ENCODE measurements at places on chromosomes 7 and 10.

GRCh38 chr7:11127988-11128387 is 154.3 kb downstream of the PHF14 start:
- peaks cover 4% of the 10 kb centered on the region for H3K36me3 ChIP-seq
- DNase-seq = no peak
- H3K4me1 ChIP-seq = no peaks in the 10 kb centered on the region
- H3K4me3 ChIP-seq = no peak overlapping the region
- no peaks in the 10 kb centered on the region for H3K27me3 ChIP-seq
- no peak overlapping the region for H3K27ac ChIP-seq

DNA sequence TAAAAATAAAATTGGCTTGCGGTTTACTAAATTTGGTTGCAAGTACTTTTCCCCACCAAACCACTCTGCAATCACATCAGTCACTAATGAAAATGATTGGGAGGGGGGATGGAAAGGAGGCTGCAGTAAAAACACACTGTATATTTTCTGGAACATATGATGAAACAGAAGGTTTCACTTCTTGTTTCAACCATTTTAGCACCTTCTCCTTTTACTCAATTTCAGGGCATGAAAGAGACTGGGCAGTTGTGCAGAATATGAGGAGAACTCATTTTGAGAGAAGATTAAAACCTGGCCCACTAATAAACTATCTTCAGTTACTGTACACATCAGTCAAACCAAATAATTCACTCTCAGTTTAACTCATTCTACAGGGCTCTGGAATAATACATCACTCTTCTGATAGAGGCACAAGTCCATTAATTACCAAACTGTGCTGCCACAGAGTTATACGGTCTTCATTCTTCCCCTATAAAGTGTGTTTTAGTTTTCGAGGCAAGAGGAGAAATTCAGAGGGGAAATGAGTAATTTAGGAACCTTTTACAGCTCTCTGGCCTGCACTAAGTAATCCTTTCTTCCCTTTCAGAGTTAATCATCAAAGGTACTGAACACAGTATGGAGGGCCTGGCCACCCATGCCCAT is 25.5 kb downstream of the JAZF1 start:
- no peaks in the 10 kb centered on the region for H3K27me3 ChIP-seq
- H3K27ac ChIP-seq = no peak overlapping the region
- DNase-seq = no peak
- H3K4me1 ChIP-seq = no peaks in the 10 kb centered on the region

- DNase-seq = no peak
- no peak overlapping the region for H3K4me3 ChIP-seq
- no peaks in the 10 kb centered on the region for H3K27me3 ChIP-seq
- no peaks in the 10 kb centered on the region for H3K4me1 ChIP-seq
- H3K27ac ChIP-seq = no peak overlapping the region
Measured at GRCh38 chr7:155178096-155178495, 108.0 kb downstream of the HTR5A start.

DNA sequence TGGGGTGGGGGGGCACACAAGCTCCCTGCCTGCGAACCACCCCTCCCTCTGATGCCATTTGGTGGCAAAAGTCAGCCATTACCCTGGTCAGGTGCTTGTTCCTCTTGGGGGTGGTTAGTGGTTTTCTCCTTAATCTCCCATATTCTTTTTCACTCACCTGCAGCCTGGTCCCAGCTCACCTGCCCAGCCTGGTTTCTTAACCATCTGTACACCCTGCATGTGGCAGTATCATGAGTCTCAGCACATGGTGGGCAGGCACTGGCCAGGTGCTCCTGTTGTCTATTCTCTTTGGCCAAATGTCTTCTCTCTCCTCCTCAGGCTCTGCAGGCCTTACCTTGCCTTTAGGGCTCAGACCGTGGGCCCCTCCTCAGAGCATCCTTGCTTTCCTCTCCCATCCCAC is 30.5 kb downstream of the OGDH start:
- H3K4me1 ChIP-seq = peaks cover 23% of the 10 kb centered on the region
- no peak overlapping the region for H3K4me3 ChIP-seq
- H3K27ac ChIP-seq = no peak overlapping the region
- H3K36me3 ChIP-seq = 0 out of 2 replicates have a peak, but pooled peaks cover 9% of the 10 kb centered on the region

GRCh38 chr7:37920849-37921805 is 687 bp downstream of the EPDR1 start:
- H3K27ac ChIP-seq = peak overlapping the region; percentile 89
- peaks cover 8% of the 10 kb centered on the region for H3K27me3 ChIP-seq
- DNase-seq = peak; percentile 76
- peaks cover 27% of the 10 kb centered on the region for H3K4me1 ChIP-seq
- peaks cover 27% of the 10 kb centered on the region for H3K36me3 ChIP-seq
- peak overlapping the region; percentile 79 for H3K4me3 ChIP-seq

DNA sequence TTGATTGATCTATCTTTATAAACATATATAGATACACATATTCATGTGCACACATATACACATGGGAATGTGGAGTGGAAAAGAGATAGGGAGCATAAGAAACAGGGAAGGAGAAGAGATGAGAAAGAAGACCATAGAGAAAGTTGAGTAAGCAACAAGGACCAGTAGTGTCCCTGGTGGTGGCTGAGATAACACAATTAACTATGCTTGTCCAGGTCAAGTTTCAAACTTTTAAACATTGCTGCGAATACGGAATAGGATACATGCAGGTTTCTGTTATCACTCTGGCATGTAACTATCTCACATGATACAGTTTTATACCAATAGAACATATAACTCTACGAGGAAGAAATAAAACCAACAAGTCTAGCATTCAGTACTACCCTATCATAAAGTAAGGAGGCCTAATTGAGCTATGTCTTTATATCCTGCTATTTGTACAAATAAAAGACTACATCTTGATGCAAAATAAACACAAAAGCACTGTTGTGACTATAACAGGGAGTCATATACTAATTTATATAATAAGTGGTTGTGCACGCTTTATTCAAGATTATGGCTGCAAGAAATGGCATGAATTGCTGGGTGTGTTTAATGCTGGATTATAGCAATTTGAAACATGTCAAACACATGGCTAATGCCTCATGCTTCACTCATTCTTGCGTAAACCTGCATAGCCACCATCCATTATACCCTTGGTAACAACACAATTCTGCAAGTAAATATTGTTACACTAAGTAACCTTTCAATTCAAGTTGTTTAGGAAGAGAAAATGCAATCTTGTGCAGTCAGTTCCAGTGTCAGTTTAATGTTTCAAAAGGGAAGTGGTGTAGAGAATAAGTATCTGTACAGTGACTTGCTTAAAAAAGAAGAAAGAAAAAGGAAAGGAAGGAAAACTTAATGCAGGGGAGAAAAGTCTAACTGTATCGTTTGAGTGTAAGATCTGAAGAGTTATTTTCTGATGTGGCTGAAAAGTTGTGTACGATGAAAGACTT is 8.2 kb downstream of the FOXP2 start:
- no peak for DNase-seq
- no peak overlapping the region for H3K4me3 ChIP-seq
- H3K4me1 ChIP-seq = no peaks in the 10 kb centered on the region
- H3K36me3 ChIP-seq = no peaks in the 10 kb centered on the region
- H3K27me3 ChIP-seq = peaks cover 6% of the 10 kb centered on the region

- H3K4me3 ChIP-seq = no peak overlapping the region
- no peaks in the 10 kb centered on the region for H3K27me3 ChIP-seq
- no peaks in the 10 kb centered on the region for H3K36me3 ChIP-seq
- H3K4me1 ChIP-seq = no peaks in the 10 kb centered on the region
- H3K27ac ChIP-seq = no peak overlapping the region
Measured at GRCh38 chr10:97943294-97943693, 87.1 kb downstream of the CRTAC1 start.

- H3K4me1 ChIP-seq = peaks cover 27% of the 10 kb centered on the region
- H3K4me3 ChIP-seq = no peak overlapping the region
- H3K27ac ChIP-seq = no peak overlapping the region
- H3K27me3 ChIP-seq = no peaks in the 10 kb centered on the region
Measured at GRCh38 chr7:24717247-24717622, 40.0 kb downstream of the GSDME start.

- no peaks in the 10 kb centered on the region for H3K27me3 ChIP-seq
- peaks cover 26% of the 10 kb centered on the region for H3K4me1 ChIP-seq
- peak; percentile 8 for DNase-seq
- peak overlapping the region; percentile 51 for H3K4me3 ChIP-seq
Measured at GRCh38 chr7:75915416-75916156, 631 bp downstream of the POR start.

DNA sequence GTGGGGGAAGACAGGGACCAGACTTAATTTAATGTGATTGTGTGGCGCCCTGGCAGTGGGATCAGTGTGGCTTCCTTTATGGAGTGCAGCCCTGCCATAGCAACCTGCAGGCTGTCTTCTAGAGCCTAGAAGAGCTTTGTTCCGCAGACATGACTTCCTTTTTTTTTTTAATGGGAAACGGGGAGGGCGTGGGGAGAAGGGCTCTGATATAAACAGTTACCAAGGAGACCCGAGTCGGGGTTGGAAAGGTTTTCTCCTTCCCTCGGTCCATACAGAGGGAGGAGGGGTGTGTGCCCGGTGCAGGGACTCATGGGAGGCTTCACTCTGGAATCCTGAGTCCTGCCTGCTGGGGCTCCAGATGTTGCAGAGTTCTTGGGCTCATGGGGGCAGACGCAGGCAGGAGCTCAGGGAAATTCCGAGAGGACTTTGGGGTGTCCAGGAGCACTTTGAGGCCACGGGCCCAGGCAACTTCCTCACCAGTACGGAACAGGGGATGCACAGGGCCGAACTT is 26.9 kb downstream of the TMEM120A start:
- H3K27me3 ChIP-seq = no peaks in the 10 kb centered on the region
- no peak overlapping the region for H3K4me3 ChIP-seq
- DNase-seq = no peak
- H3K27ac ChIP-seq = no peak overlapping the region
- no peaks in the 10 kb centered on the region for H3K4me1 ChIP-seq

DNA sequence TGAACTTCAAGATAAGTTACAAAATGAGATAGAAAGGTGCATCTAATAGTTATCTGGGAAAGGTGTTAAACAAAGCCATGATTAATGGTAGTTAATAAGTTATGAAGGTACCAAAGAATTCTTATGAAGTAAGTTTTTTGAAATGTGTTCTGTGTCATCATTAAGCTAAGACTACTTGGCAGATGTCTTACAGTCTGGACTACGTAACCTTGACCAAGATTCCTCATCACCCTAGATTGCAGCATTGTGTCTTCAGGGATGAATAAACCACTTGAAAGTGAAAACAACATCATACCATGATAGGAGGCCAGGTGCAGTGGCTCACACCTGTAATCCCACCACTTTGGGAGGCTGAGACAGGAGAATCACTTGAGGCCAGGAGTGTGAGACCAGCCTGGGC is 48.2 kb downstream of the GOT1 start:
- H3K27ac ChIP-seq = no peak overlapping the region
- peaks cover 3% of the 10 kb centered on the region for H3K27me3 ChIP-seq
- DNase-seq = no peak

- H3K4me3 ChIP-seq = no peak overlapping the region
- H3K27me3 ChIP-seq = no peaks in the 10 kb centered on the region
- H3K4me1 ChIP-seq = no peaks in the 10 kb centered on the region
- no peak overlapping the region for H3K27ac ChIP-seq
Measured at GRCh38 chr10:73044378-73045285, 52.0 kb downstream of the P4HA1 start.

DNA sequence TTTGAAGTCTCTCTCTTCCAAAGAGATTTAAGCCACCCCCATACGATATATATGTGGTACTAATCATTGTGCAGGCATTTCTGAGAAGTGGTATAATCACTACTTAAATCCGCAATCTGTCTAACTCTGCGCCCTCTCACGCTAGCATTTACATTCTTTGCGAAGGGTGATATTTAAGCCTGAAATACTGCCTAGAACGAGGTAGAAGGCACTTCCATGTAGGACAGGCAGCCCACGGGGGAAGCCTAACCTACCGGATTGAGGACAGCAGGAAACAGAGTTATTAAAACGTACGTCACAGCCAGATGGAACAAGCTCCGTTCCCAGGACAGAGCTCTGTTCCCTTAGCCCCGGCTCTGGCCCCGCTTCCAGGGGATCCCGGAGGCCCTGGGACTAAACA is 59.3 kb upstream of the ECHDC3 start:
- DNase-seq = no peak
- H3K4me1 ChIP-seq = peaks cover 30% of the 10 kb centered on the region
- H3K27ac ChIP-seq = no peak overlapping the region
- peaks cover 3% of the 10 kb centered on the region for H3K27me3 ChIP-seq
- H3K4me3 ChIP-seq = no peak overlapping the region

DNA sequence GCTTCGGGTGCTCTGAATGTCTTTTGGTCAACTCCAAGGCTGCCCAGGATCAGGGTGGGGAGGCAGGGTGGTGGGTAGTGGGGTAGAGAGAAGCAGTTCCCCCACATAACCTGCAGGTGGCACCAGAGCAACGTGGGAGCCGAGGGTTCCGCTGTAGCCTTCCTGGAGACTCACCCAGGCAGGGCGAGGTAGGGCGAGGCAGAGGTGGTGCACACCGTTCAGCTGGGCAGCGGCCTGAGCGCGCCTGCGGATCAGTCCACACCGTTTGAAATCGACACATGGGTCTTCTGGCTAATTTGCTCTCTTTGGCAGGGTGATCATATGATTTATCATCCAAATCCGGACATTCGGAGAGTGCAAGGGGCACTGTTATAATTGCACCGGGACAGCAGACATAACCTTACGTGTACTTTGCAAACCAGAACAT is 41.4 kb upstream of the MAP3K8 start:
- H3K27me3 ChIP-seq = peaks cover 7% of the 10 kb centered on the region
- peak; percentile 73 for DNase-seq
- H3K4me1 ChIP-seq = peaks cover 3% of the 10 kb centered on the region
- no peak overlapping the region for H3K27ac ChIP-seq

GRCh38 chr7:148783801-148784527 is 85.3 kb downstream of the CUL1 start:
- no peaks in the 10 kb centered on the region for H3K4me1 ChIP-seq
- H3K4me3 ChIP-seq = no peak overlapping the region
- DNase-seq = no peak
- peaks cover 84% of the 10 kb centered on the region for H3K36me3 ChIP-seq

DNA sequence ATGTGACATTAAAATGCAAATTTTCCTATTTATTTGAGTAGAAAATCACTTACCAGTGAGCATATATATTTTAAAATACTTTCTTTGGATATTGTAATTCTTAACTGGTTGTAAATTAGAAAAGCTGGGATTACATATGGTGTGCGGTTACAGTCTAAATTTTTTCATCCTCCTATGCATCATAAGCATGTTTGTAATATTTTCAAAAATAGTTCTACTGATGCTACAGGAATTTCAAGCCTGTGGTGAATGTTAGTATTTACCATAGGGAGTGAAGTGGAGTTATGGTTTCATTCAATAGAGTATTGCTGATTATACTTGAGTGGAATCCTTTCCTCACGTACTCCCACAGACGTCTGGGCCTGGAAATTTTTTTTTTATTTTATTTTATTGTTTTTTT is 34.6 kb upstream of the ST7 start:
- DNase-seq = no peak
- peaks cover 41% of the 10 kb centered on the region for H3K36me3 ChIP-seq
- H3K27ac ChIP-seq = no peak overlapping the region
- no peaks in the 10 kb centered on the region for H3K27me3 ChIP-seq
- H3K4me3 ChIP-seq = no peak overlapping the region

- H3K4me1 ChIP-seq = no peaks in the 10 kb centered on the region
- no peaks in the 10 kb centered on the region for H3K27me3 ChIP-seq
- H3K27ac ChIP-seq = no peak overlapping the region
- no peaks in the 10 kb centered on the region for H3K36me3 ChIP-seq
- DNase-seq = no peak
- H3K4me3 ChIP-seq = no peak overlapping the region
Measured at GRCh38 chr10:92799568-92799967, 48.8 kb upstream of the EXOC6 start.
